ENCODE measurements at places on chromosomes 7 and 10.

DNA sequence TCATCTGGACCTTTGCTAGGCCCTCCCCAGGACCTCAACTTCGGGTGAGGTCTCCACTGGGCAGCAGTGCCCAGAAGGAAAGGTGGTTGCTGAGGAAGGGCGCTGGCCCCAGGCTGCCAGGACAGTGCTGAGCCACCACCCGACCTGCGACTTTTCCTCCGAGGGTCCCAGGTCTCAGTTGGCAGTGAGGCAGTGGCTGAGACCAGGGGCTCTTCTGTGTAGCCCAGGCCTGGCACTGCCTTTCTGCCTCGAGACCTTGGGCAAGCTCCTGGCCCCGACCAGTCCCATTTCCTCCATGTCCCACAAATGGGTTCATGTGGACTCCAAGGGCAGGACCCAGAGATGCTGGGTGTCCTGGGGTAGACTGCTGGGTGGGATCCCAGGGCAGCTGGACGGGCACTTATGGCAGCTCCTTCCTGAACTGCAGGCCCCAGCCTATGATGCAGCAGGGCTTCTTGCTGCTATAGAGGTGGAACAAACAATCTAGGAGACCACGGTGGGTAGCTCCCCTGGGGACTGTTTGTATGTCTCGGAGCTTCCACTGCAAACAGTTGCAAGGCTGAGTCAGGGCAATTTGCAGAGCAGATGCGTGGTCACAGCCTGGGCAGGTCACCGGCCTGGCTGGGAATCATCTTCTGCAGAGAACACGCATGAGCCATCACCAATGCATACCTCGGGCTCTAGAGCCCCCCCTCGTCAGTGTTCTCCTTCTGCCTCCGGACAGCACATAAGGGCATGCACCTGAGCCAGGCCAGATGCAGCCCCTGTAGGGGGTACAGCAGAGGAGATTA is 17.9 kb upstream of the LRRC18 start:
- DNase-seq, result no peak

GRCh38 chr7:148894591-148894990 is 10.5 kb upstream of the EZH2 start:
- no peak for DNase-seq

DNA sequence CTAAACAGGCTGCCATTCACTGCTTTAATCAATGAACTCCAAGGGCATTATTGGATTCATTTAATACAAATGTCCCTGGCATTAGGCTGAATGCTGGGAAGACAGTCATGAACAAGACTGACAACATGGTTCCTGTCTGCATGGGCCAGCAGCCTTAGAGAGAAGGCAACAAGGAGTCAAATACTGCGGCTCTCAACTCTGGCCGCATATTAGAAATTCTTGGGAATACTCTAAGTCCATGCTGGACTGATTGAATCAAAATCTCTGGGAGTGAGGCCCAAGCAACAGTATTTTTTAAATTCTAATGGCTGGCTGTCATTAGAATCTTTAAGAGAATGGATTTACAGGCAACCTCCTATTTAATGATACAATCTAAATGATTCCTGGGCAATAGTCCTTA is 34.1 kb downstream of the FGFBP3 start:
- DNase-seq, result no peak

DNA sequence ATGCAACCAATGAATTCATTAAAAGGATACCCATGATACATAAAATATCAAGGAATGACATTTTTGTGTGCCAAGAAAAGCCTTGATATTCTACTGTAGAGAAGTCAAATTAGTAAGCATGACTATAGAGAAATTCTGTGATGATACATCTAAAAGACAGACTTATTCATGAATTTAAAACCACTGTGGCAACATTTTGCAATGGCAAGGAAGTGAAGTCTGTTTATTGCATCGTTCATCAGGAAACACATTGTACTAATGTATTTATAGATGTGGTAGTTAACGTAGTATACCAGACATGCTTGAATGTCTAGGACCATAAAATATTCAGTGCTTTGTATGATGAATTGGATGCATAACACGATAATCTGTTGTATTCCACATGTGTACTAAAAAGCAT is 9.3 kb upstream of the CLEC5A start:
- no peak for DNase-seq

DNA sequence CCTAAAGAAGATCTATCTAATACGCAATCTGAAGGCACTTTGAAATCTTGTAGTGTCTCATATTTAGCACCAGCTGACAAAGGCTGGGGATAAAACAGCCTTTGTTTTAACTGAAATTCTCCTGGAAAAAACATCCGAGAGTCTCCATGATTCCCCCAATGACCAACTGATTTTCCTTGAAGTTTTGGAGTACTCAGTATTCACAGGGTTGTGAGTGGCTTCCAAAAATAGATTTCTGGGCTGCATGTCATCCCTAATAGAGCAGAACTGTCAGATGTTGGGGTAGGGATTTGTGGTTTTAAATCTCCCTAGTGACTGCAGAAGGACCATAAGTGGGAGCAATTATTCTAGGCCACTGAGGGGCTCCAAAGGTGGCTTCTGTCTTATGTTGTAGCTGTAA is 206.4 kb downstream of the TAX1BP1 start:
- no peak for DNase-seq

- DNase-seq, result no peak
These were observed 37.4 kb upstream of the BET1 start for GRCh38 chr7:94041529-94041928.

DNA sequence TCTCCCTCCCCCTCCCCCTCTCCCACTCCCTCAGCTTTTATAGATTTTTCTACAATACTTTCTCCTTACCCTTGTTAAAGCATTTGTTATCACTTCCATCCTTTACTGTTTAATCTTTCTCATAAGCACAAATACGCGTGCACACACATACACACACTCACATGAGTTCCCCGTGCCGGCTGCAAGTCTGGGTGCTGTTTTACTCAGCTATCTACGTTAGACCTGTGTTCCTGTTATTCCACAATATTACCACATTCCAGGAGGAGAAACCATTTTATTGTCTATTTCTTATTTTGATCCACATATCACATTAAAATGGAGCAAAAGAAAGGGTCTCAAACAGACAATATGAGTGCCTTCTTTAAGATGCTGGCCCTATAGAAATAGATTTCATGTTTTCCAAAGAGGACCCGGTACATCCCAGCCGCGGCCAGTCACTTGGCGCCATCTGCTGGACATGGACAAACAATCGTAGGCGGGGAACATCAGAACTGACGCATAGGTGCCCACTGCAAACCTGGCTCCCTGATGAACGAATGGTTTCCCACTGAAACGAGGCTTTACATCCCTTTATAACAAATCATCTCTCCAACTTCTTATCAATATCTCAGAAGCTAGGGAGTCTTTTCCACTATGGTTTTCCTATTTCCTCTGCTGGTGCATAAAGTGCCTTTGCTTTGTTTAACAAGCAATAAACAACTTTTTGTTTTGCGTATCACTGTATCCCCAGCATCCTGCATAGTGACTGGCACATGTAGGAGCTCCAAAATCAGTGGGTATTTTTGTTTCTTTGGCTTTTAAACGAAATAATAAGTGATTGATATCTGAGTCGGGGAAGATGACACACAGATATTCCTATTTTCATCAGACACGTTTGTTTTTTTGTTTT is 25.2 kb upstream of the OPTN start:
- DNase-seq, result peak; percentile 51

DNA sequence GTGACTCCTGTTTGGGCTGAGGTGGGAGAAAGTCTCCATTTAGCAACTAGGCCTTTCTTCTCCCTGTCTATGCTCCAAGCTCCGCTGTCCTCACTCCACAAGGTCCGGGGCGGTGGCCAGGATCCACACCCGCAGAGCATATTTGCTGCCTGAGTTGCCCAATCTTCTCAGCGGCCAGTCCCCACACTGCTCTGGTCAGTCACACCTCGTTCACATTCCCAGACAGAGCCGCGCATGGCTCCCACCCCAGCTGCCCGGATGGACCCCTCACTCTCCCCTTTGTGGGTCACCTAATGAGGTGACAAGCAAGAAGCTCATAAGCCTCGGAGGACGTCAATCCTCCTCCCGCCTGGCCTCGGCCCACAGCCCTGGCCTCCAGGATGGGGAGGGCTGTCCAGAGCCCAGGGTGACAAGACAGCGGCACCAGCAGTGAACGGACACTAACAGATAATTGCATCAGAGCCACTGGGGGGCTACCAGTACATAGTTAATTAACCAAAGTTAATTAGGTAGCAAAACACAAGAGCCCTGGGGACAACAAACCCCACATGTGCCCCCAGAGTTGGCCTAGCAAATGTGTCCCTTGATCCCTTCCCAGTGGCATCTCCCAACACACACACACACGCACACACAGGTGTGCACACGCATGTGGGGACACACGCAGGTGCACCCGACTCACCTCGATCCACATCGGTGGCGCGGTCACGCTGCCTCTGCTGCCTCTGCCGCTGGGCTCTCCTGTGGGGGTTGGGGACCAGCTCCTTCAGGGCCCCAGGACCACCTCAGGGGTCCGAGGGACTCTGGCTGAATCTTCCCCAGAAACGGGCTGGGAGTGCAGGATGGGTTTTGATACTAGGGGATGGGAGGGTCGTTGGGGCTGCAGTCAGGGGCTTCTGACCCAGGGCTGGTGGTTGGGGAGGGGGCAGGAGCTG is 11.8 kb downstream of the EPHA1 start:
- DNase-seq, result no peak

DNA sequence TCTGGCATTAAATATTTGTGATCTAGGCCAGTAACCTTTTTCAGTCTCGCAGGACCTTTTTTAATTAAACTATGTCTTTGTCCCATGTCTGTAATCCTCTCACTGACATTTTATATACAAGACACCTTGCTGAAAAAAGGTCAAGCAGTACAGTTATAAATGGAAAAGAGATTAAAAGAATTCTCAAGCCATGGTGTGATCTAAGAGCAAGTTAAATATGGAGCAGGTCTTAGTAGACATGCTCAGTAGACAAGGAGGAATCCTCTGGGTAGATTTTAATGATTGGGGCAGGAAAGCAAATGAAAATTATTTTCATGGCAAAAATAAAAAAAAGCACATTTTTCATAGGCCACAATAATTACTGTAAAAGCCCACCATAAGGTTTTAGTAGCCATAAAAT is 203.5 kb downstream of the PPP1R3A start:
- DNase-seq, result no peak

DNA sequence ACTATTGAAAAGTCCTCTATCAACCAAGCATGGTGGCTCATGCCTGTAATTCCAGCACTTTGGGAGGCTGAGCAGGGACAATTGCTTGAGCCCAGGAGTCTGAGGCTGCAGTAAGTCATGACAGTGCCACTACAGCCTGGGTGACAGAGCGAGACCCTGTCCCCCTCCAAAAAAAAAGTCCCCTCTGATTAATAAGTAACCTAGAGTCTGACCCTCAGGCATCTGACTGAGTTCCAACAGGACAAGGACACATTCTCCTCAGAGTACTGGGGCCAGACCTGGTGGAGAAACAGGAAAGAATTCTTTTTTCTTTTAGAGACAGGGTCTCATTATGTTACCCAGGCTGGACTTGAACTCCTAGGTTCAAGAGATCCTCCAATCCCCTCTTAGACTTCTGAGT is 10.0 kb downstream of the MORN4 start:
- DNase-seq, result no peak

DNA sequence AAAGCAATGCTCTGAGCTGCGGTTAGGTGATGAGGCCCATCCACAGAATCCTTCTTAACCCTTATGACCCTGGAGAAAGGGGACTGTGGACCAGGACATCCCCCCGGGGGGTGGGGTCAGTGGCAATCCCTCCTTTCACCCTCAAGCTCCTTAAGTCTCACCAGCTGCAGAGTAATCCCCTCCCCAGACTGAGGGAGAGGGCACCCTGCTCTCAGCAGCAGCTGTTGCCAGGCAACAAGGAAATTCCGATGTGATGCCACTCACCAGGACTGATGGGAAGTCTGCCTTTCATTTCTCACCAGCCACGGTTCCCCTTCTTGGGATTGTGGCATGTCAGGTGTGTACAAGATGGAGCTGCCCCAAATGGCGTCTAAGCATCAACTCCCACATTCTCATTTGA is 129.6 kb downstream of the DOCK1 start:
- DNase-seq, result no peak

- DNase-seq, result no peak
These were observed 128.6 kb downstream of the ZNF467 start for GRCh38 chr7:149644754-149645153.

- no peak for DNase-seq
These were observed 737 bp downstream of the CABCOCO1 start for GRCh38 chr10:61663466-61663865.

DNA sequence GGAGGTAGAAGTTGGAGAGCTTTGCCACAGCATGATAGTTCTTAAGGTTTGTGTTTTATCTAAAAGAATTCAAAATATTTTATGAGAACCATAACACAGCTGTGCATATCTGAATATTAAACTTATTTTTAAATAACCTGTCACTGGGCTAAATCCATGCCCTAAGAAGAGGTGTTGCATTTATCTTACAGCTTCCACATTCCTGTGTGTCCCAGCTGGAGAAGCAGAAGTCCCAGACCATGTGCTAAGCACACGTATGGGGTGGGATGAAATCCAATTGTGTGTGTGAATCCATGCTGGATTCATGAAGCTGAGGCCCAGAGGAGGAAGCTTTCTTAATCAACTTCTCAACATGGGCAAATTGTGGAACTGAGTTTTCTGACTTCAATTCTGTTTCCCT is 121.5 kb downstream of the PKD1L1 start:
- DNase-seq, result no peak

DNA sequence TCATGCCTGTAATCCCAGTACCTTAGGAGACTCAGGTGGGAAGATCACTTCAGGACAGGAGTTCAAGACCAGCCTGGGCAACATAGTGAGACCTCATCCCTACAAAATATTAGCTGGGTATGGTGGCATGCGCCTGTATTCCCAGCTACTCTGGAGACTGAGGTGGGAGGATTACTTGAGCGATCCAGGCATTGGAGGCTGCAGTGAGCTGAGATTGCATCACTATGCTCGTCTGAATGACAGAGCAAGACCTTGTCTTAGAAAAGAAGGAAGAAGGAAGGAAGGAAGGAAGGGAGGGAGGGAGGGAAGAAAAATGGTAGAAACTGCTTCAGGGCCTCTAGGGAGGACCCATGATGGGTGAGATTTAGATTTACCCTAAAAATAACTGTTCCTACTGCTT is 112.3 kb downstream of the SPDYE5 start:
- no peak for DNase-seq

DNA sequence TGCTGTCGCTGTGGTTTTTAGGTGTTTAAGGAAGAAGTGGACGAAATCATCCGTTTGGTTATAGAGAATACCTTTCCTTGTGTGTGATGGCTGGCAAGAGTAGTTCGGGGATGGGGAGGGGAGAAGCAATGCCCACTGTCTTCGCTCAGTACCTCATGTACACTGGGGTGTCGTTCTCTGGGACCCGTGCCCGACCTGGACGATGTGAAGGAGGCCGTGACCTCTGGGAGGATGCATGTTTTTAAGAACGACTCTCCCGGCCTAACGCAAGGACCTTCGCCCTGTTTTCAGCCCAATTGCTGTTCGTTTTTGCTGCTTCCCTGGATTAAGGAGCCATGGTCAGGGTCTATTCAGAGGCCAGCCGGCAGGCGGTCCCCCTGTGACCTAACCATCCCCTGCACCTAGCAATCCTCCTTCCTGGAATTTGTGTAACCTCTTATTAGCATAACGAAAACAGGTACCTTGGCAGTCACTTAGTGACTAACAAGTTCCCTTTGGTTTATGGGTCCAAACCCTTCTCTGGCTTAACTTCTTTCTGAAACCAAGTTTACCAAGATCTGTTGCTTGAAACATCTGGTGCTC is 1.3 kb downstream of the NFE2L3 start:
- DNase-seq, result peak; percentile 48

GRCh38 chr10:72038458-72039001 is 49.8 kb downstream of the SPOCK2 start:
- DNase-seq, result no peak

- DNase-seq, result no peak
These were observed 116.1 kb downstream of the INPP5A start for GRCh38 chr10:132653721-132654120.

Measured in activated CD4-positive, CD25-positive, alpha-beta regulatory T cell treated with anti-CD3 and anti-CD28 coated beads, Interleukin-2, amount 50 U/mL, for 72 hours (primary cell).